Stimulated activated CD4-positive, alpha-beta T cell treated with anti-CD3 and anti-CD28 coated beads, Interleukin-15, amount 100 ng/mL, for 24 hours (primary cell): ENCODE measurements at places on chromosomes 3 and 15.

GRCh38 chr3:69698728-69699127 is 40.5 kb upstream of the MITF start:
- no peak for DNase-seq

DNA sequence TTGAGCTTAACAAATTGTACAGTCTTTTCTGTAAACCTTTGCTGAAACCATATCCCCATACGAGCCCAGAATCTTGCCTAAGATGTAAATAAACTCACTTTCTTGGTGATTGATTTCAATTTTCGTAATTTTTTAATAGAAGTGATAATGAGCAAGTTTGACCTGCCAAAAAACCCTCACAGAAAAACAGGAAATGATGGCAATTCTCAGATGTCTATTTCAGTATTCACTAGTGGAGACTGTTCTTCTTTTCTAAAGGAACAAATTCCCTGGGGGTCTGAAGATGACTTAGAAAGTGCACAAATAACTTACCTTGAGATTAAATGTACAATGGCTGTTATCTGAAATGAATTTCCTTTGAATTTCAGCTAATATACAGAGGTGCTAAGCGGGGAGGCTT is 116.5 kb upstream of the CMC1 start:
- DNase-seq = no peak

GRCh38 chr3:45765266-45765851 is 31.0 kb downstream of the SLC6A20 start:
- DNase-seq = no peak

DNA sequence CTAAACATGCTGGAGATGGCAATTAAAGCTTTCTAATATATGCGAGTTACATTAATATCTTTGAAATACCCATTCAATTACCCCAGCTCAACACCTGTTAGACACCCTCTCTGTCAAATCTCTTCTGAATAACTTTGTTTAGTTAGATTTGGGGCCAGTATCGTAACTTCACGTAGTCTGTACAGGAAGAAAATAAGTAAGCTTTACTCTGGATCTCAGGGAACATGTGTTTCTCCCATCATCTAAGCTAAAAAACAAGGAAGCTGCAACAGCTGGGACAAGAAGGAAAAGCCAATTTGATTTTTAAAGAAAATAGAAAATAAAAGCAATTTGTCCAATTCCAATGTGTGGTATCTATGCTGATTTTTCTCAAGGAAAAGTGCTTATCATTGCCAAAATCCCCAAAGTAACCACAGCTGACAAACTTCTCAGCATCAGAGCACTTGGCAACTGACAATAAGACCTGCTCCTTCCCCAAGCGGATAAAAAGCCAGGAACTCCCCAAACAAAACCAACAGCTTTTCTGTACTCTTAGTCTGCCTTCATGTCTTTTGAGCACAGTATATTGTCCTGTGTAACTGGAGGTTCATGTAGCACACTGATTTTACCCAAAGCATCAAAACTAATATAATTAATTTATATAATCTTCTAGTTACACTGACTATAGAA is 279.1 kb downstream of the ZBTB20 start:
- DNase-seq = no peak

GRCh38 chr15:85125056-85125661 is 143.5 kb downstream of the PDE8A start:
- no peak for DNase-seq

DNA sequence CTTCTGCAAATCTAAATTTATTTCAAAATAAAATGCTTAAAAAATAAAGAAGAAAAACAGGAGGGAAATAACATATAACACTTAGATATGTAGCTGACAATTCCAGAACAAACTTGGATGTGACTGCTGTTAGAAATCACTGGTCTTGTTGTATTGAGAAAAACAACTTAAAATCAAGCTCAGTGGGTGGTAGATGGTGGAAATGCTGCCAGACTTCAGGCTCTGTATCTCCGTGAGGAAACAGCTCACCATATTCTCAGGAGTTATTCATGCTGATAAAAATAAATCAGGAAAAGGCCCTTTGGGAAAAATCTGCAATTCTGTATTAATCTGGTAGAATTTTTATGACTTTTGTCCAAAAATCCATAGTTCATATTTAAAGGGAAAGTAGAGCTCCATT is 477.6 kb downstream of the RAP2B start:
- DNase-seq = no peak

DNA sequence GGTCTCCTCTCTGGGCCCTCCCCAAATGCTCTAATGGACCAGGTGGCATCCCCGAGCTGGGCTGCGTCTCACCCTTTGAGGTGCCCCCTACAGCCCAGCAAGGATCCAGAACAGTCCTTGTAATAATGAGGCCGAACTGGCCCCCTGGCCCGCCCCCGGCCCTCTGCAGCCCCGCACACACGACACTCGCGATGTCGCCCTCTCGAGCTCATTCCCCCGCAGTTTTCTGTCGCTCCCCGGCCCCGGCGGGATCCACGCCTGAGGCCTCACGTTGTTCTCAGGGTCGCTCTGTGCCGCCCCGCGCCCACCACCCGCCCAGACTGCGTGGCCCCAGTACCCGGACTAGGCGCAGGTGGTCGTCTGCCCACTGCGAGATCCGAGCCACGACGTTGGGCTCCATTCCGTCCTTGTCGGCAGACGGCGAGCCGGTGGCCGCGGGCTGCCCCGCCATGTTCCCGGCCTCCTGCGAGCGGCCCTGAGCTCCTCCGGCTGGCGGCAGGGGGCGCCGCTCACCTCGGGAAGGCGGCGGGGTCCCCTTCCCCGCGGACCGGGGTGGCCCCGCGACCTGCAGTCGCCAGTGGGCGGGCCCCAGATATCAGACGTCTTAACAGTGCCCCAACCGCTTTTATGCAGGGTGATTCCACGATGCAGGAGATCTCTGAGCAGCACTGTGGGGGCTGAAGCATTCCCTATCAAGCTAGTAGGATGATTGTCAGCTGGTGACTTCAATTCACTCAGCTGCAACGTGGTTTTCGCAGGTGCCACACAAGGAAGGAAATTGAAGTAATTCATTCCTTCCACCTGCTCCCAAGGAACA is at the start of gene C3orf33:
C3orf33 (minus strand) TSS at position 477 of the 817 bp plus-strand sequence; CDS start at position 451, 26 bp downstream.
- peak; percentile 85 for DNase-seq

DNA sequence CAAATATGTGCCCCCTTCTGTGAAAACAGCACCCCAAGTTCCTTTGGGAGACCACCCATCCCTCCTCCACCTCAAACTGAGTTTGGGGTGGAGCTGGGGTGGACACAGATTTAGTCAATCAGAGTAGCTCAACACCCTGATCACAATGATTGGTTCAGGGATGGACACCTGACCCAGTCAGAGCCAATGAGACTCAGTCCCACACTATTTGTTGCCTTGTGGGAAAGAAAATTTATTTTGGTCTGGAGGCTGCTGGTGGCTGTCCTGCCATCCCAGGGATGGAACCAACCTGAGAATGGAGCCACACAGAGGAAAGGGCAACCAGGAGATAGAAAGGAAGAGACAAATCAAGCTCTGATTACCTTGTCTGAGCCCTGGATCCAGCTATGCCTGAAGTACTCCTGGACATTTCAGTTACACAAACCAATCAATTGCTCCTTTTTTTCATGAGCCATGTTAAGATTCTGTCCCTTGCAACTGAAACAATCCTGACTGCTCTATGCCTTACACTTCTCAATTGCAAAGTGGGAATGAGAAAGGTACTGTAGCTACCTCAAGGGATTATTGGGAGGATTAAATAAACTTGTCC is 10.6 kb downstream of the DNASE1L3 start:
- no peak for DNase-seq

DNA sequence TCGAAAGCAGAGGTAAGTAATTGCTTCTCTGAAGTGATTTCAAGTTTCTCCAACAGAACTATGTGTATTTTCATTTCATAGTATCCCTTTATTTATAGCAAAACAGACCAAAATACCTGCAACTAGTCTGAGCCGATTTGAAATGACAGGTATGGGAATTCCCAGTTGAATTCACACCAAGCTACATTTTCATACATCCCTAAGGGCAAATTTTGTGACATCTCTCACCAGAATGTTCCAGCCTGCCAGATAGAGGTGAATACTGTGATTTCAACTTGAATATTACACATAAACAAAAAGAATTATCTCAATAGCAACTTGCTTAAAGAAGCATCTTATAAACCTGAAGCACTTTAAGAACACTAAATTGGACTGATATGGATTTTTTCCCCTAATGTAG is 235.7 kb downstream of the SLC9A9 start:
- DNase-seq = no peak

- no peak for DNase-seq
Measured at GRCh38 chr3:107412376-107412775, 35.1 kb downstream of the CCDC54 start.

DNA sequence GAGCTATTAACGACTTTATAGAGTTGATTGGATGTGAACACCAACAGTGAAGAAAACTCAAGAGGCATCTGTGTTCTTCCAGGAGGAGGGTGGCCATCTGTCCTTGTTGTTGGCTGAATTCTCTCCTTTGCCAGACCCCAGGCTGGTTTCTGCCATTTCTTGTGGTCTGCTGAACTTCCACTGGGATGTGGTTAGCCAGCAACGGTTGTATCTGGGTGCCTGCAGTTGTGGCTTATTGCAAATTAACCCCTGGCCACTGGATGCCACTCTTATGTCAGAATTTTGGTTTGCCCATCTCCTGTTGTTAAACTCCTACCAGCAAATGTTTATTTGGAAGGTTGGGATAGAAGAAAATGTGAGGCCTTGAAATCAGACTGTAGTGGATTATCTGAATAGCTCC is 163.6 kb upstream of the TBC1D5 start:
- no peak for DNase-seq

DNA sequence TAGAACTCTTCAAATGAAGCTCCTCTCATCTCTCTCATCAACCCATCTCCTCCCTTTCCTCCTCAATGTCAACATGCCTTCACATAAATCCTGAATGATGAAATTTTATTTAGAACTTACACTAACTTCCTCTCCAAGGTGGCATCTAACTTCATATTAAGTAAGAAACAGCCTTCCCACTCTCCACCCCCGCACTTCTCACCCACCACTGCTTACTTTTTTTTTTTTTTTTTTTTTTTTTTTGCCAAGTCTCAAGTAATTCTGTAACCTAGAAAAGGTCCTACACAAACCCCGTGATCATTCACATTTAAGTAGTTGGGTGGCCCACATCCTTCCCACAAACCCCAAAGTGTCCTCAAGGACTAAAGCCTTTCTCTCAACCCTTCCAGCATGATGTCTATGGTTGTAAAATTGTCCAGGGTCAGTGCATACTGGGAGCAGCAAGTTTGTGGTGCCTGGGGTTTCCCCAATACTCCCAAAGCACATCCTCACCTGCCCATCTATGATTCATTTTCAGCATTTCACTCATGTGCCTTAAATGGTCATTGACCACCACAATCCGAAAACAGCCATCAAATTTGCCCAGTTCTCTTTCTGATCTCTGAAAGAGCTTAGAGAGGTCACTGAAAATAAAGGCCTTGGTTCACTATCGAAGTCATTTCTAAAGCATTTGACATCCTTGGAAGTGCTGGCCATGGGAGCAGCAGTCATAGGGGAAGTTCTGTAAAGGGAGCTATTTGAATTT is 47.2 kb downstream of the CD86 start:
- peak; percentile 38 for DNase-seq
